NCI-H524 treated with DMSO at 0.1 percent for 48 hours (cell line): ENCODE measurements at places on chromosomes 6 and 20.

DNA sequence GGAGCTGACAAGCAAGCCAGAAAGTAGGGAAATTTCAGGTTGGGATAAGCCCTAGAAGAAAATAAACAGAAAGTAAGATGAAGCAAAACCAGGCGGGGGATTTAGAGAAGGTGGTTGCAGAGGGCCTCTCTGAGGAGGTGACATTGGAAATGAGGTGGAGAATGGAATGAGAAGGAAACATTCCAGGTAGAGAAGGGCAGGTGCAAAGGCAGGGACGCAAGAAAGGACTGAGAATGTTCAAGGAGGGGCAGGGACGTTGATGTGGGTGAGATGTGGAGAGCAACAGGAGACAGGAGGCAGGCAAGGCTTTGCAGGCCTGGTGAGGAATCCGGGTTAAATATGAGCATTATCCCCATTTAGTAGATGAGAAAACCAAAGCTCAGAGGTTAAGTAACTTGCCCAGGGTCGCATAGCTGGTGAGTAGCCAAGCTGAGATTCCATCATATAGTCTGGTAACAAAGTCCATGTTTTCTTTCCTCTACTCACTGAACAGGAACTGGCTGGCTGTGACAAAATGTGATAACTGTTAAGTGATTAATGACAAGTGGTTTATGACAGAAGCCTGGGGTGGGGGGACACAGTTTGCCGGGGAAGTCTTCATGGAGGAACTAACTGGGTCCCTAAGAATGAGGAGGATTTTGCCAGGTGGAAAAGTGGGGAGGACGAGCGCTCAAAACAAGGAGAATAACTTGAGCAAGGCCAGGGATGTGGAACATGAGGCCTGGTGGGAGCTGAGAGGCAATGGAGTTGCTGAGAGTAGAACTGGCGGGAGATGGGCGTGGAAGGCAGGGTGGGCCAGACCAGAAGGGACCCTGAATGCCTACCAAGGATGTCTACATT is 32.6 kb downstream of the MRPL14 start:
- DNase-seq = no peak

- DNase-seq = no peak
Observed at GRCh38 chr20:57526087-57526884, 1.3 kb upstream of the CTCFL start.

DNA sequence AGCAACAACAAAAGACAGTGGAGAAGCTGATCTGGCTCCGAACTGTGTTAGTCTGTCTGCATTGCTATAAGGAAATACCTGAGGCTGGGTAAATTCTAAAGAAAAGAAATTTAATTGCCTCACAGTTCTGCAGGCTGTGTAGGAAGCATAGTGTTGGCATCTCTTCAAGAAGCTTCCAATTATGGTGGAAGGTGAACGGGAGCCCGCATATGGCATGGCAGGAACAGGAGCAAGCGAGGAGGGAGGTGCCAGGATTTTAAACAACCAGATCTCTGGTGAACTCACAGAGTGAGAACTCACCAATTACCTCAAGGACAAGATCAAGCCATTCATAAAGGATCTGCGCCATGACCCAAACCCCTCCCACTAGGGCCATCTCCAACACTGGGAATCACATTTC is 293.5 kb downstream of the SMOC2 start:
- peak; percentile 62 for DNase-seq

DNA sequence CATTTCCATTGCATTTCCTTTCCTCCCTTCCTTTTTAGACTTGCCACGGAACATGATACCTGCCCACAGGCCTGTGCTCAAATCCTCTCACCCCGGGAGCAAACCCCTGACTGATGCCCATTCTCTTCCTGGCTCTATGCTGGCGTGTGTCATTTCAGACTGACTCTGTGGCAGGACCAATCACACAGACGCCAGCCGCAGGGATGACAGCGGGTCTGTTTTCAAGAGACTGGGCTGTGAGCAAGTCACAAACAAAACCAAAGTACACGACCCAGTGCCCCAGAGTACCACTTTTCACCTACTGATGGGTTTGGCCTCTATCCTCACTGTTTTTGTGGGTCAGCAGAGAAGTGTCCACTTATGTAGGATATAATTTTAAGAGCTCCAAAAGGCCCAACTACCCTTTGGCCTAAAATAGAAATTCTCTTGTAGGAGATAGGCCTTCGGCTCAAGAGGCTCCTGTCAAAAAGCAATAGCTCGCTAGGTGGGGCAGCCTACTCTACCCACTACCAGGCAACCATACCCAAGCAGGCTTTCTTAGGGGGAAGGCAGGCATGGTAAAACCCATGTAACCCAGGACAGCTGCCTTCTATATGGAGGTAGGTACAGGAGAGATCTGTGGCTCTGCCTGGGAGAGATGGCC is 215.7 kb downstream of the CDC5L start:
- DNase-seq = no peak

GRCh38 chr6:134549854-134550253 is 231.9 kb upstream of the SGK1 start:
- DNase-seq = no peak

- DNase-seq = no peak
Observed at GRCh38 chr6:11368760-11369159, 136.3 kb upstream of the NEDD9 start.

GRCh38 chr20:47346172-47346571 is 10.3 kb downstream of the ZMYND8 start:
- no peak for DNase-seq

DNA sequence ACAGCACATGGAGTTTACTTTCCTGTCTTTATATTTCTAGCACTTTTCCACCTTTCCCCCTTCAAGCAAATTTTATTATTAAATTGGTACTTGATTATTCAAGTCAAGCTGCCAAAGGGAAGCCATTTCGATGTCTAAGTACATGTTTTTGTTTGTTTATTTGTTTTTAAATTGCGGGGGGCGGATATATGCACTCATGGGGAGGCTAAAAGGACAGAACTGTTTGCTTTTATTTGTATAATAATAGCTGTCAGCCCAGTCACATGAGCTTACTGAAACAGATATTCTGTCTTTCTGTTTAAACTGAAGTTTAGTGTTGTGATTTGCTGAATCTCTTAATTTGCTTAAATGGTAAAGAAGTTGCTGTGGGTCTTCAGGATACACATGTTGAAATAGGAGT is 49.6 kb upstream of the PLCG1 start:
- no peak for DNase-seq
